ENCODE measurements at places on chromosomes 4 and X.

DNA sequence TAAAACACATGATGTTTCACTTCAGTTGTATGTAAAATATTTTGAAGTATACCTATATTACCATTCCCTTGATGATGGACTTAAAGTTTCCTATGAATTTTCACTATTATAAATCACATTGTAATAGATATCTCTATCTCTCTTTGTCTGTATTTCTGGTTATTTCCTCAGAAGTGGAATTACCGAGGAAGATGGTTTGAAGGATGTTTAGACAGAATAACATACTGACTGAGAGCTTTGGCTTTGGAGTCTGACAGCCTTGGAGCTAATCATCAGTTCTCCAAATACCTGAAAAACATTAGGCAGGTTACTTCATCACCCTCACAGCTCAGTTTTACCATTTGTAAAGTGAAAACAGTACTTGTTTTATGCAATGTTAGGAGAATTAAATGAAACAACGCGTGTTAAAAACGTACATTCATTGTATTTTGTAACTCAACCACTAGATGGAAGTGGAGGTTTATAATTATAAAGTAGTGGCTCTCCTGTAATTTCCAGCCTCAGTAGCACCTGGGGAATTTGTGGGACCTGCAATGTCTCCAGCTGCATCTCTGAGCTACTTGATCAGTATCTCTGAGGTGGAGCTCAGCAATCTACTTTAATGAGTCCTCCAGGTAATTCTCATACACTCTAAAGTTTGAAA is 14.3 kb downstream of the JCHAIN start:
- DNase-seq, result no peak

- DNase-seq, result no peak
These were observed 320.1 kb upstream of the NDST4 start for GRCh38 chr4:115433491-115433890.

DNA sequence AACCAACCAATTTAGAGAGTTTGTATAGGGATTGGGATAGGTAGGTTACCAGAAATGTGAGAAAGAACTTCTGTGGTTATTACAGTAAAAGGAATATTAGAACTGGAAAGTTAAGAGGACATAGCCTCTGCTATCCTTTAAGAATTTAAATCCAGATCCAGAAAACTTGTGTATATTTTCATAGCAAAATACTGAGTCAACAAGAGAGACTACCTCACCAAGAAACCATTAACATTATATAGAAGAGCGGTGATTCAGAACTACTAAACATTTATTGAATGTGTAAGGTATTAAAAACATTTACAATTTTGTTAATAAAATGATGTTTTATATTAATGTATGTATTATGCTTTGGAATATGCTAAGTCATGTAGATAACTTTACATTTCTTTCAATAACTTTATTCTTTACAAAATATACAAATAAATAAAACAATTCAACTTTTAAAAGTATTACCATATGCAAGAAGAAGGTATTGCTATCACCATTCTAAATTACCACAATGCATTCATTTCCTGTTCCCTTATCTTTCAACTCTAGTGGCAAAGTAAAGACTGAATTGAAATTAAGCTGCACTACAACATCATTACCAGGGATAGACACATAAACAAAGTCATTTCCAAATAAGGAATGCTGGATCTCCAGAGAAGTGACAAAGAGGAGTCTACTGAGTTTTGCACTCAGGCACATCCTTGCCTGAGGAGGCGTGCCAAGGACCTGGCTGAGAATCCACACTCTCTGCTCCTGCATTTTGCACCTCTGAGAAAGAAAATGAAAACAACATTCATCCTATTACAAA is 6.1 kb upstream of the BDH2 start:
- DNase-seq, result no peak

DNA sequence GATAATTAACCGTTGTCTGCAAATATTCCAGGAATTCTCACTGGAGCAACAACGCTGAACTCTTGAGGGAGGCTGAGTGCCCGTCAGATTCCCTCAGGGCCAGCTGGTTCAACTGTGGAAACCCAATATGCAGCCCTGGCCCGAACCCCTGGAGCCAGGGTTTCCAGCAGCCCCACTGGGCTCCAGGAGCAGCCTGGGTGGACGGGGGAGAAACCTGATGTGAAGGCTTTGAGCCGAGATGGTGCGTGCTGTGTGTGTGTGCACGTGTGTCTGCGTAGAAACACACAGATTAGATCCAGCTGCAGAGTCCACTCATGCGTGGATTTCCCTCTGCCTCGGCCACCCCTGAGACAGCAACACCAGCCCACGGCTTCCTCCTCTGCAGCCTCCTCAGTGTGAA is 19.4 kb upstream of the SLC25A6 start:
- no peak for DNase-seq

- DNase-seq, result no peak
These were observed 46.9 kb downstream of the XIAP start for GRCh38 chrX:123906557-123907316.

GRCh38 chr4:42345962-42346544 is 51.2 kb upstream of the SHISA3 start:
- no peak for DNase-seq

- DNase-seq, result no peak
These were observed 180.0 kb downstream of the SH3KBP1 start for GRCh38 chrX:19707246-19707871.

GRCh38 chr4:5710961-5711478 is at the start of gene EVC:
TSS of gene EVC (plus strand) at chr4:5711201. CDS start at chr4:5711381, 180 bp downstream.
- DNase-seq, result no peak

DNA sequence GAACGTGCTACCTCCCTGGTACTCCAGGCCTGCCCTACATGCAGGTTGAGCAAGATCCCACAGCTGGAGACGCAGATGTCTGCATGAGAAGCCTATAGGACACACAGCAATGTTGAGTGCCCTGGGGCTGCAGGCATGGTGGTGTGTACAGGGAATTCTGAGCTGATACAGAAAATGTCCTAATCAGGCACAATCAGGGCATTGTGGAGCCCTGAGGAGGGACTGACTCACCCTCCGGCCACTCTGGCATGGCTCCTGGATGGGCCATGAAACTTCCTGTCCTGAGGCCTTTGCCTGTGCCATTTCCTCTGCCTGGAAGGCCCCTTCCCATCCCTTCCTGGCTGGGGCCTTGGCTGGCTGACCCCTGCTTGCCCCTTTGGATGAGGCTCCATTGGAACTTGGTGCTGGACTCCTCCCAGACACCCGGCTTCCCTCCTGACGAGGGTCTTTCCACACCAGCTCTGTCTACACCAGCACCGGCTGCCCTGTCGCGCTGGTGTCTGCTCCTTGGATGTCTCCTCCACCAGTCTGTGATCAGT is 16.7 kb upstream of the AFAP1 start:
- DNase-seq, result no peak

- DNase-seq, result no peak
These were observed 2.2 kb upstream of the FBXL5 start for GRCh38 chr4:15657366-15657765.

GRCh38 chr4:25177147-25177546 is 16.9 kb upstream of the SEPSECS start:
- DNase-seq, result no peak

DNA sequence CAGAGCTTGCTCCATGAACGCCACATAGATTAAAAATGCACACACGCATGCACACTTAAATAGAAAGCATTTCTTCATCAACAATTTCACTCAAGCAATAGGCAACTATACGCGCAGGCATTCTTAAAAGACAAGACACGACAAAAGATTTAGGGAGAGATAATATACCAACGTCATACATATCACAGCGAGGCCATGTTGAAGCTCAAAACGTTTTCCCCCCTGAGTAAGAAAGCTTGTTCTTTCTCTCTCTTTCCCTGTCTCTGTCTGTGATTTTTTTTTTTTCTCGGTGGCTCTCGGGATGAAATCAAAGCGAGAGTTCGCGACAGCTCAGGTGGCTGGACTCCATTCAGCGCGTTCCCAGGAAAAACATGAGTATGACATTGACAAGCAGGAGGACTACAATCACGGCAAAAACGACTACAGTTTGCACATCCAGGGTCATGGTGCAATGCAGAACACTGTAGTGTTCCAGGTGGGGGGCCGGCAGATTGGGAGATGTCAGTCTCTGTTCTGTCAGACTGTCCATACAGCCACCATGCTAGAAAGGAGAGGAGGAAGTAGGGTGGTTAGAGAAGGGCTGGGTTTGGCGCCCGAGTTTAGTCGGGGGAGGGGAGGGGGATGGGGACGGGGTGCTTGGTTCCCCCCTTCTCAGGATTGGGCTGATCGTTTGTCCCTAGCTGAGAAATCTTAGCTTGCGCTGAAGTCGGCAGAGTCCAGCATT is 30.7 kb downstream of the ARHGEF9 start:
- DNase-seq, result peak; percentile 16

- DNase-seq, result no peak
These were observed 18.9 kb downstream of the GAK start for GRCh38 chr4:913280-913618.
